ENCODE measurements at places on chromosomes 7 and 10.
A peak's percentile ranks its signal among the peaks of the same experiment; 100 is the strongest.

DNA sequence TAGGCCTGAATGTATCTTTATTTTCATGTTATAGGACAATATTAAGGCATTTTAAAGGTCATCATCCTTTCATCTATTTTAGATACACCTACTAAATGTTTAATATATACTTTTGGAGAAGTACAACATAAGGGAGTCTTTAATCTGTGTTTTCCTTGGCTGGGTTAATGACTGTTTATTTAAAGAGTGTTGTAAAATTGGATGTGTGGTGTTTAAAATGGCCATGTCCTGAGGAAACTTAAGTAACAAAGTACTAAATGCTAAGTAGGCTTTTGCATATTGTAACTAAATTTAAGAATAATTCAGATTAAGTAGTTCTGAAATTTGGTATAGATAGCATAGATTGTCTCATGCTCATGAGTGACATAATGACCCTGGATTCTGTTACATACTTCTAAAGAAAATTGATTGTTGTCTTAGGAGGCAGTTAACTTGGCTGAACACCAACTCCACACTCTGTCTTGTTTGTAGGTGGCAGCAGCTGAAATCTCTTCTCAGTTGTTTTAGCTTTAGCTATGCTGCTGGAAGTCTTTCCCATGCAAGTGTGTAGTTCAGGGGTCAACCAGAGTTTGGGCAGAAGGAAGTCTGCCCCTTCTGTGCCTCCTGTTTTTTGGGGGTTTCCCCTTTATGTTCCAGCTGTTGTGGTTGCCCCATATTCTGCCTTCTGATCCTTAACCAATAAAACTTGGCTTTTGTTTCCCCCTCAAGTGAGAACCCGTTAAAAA lies 29.2 kb downstream of the DLD start:
- DNase-seq, result no peak

DNA sequence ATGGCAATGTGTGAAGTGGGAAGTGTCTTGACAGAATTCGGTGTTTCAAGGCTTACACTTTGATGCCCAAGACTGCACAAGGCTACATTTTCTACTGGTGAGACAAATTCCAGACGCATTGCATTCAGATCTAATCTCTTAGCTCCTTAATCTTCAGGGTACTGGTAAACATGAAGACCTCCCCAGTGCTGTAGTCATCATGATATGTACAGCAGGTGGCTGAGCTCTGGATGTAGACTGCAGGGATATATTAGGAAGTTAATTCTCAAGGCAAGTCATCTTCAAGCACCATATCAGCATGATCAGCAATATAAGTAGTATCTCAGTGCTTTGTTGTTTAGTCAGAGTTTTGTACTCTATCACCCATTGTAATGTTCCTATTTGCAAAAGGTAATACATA lies 61.8 kb downstream of the IKZF1 start:
- no peak for DNase-seq

DNA sequence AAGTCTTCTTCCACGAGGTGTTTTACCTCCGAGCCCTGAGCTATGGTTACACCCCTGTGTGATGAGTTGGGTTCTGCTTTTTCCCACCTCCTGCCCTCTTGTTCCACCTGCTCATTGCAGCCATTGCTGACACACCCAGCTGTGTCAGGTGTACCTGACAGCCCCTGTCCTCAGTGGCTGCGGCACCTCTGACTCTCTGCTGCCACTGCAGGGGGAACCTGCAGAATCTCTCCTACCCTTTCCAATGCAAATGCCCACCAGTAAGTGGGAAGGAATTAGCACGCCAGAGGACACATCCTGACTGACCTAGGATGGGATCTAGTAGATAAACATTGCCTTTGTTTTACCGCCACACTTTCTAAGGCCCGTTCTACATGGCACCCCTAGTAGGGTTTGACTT lies 600.9 kb upstream of the MKI67 start:
- no peak for DNase-seq

DNA sequence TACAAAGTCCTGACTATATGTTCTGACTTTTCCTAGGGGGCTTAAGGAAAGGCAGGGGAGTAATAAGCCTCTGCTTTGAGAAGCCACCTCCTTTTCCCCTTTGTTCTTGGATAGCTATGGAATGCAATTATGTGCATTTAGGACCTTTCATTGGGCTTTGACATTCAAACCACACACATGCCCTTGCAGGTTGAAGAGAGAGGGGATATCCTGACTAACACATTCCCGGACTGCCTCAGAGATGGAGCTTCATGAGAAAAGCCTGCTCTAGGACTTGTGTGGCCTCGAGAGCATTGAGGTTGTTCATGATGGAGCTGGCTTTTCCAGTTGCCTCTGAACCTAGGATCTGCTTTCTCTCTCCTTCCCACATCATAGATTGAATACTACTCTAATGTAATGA lies 694.5 kb downstream of the LRMDA start:
- DNase-seq, result no peak

DNA sequence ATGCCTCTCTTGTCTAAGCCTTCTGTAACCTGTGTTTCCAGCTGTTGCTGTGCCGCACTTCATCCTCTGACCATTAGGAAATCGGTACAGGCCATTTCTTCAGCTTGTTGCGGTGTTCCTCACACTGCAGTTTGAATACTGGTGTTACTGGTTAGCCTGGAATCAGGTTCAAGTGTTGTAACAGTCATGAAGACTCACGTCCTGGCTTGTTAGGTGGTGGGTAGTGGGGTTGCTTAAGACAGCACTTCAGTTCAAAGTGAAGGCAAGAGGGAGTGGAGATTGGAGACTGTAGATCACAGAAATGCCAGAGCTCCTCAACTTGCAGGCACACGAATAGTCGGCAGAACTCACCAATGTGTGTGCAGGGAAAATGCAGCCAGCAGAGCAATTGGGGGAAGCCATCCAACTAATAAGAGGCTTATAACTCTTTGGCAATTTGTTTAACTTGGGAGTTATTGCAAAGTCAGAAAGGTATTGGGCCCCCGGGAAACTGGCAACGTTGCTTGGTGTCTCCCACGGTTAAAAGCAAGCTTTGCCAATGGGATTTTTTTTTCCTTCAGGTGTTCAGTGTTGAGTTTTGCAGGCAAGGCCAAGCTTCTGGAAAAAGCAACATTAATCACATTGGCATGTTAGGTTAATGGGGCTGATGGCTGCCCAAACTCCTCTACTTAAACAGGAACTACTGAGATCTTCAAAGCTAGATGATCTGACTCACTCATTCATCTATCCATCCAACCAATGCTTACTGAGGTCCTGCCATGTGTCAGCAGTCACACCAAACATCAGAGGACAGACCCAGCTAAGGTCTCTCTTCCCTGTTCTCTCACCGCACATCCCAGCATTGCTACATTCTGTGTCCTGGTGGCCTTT lies 380.9 kb downstream of the GATA3 start:
- DNase-seq, result no peak

GRCh38 chr10:29615195-29615594 lies 19.6 kb downstream of the SVIL start:
- no peak for DNase-seq

GRCh38 chr10:49089557-49090188 lies 25.6 kb downstream of the VSTM4 start:
- no peak for DNase-seq

DNA sequence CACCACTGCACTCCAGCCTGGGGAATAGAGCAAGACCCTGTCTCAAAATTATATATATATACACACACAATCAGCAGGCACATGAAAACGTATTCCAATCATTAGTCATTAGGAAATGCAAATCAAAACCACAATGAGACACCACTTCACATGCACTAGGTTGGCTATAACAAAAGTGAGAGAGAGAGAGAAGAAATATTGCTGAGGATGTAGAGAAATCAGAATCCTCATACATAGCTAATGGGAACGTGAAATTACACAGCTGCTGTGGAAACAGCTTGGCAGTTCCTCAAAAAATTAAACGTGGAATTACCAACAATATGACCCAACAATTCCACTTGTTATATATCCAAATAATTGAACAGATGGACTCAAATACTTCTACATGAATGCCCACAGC lies 43.3 kb upstream of the CNNM1 start:
- no peak for DNase-seq

DNA sequence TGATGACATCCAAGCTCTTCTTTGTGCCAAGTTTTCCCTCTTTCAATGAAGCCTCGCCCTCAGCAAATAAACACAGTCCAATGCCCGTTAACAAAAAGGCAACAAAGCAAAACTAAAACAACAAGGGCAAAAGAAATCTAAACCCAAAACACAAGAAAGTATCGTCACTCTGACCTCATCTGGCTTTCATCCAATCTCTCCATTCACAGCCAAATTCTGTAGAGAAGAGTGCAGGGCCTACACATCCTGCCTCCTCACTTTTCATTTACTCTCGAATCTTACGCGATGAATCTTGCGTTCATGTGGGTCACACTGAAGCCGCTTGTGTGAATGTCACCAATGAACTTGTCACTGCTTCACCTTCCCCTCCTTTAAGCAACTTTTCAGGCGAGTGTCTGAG lies 15.9 kb upstream of the AKR1E2 start:
- no peak for DNase-seq

GRCh38 chr7:143485500-143485899 lies 7.8 kb downstream of the TAS2R41 start:
- DNase-seq, result no peak

DNA sequence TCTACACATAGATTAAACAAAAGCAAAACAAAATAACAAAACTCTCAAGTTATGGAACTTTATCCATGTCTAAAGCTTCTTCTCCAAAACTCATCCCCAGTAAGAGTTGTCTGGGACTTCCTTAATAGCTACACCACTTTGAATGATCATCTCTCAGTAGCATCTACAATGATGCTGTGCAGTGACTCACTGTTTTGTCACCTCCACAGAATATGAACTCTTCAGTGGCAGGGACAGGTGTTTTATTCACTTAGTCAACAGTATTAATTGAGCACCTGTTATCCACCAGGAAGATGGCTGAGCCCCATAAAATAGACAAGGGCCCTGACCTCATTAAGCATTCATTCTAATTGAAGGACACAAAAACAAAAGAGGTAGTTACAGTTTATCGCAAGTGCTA lies 350.7 kb downstream of the ELMO1 start:
- no peak for DNase-seq

DNA sequence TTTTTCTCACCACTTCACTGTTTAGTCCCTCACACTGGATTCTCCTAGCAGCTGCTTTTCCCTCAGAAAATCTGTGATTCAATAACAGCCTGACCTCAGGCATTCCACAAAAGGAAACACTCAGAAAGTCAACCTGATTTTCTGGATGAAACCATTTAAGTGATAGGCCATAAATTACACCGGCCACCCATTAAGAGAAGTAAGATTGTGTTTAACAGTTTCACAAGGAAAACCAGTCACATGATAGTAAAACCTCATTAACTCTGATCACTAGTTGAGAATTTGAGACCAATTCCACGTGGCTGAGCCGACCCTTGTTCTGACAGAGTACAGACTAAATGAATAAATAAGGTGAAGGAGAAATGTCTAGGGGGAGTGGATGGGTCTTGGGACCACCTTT lies 7.7 kb downstream of the GRM8 start:
- no peak for DNase-seq

DNA sequence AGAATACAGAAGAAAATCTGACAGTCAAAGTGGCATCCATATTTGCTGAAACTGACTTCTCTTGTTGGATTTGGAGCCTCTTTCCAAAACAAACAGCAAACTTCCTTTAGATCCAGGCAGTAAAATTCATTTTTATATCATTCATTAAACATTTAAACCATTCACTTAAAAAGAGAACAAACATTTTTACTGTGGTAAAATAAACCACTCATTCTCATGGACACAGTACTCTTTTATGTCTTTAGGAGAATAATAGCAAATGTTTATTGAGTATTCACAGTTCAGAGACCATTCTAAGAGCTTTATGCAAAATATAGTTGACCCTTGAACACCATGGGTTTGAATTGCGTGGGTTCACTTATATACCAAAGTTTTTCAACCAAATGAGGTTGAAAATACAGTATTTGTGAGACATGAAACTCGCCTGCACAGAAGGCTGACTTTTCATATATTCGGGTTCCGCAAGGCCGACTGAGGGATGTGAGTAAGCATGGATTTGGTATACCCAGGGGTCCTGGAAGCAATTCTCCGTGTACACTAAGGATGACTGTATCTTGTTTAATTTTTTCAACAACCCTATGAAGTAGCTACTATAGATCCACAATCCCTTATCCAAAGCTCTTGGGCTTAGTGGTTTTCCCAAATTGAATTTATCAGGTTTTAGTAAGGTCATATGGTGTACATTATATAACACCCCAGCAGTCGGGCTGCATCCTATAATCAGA lies 49.1 kb downstream of the ATXN7L1 start:
- no peak for DNase-seq

- DNase-seq, result peak; percentile 18
Observed at GRCh38 chr7:129829737-129830631, 122.8 kb downstream of the UBE2H start.

DNA sequence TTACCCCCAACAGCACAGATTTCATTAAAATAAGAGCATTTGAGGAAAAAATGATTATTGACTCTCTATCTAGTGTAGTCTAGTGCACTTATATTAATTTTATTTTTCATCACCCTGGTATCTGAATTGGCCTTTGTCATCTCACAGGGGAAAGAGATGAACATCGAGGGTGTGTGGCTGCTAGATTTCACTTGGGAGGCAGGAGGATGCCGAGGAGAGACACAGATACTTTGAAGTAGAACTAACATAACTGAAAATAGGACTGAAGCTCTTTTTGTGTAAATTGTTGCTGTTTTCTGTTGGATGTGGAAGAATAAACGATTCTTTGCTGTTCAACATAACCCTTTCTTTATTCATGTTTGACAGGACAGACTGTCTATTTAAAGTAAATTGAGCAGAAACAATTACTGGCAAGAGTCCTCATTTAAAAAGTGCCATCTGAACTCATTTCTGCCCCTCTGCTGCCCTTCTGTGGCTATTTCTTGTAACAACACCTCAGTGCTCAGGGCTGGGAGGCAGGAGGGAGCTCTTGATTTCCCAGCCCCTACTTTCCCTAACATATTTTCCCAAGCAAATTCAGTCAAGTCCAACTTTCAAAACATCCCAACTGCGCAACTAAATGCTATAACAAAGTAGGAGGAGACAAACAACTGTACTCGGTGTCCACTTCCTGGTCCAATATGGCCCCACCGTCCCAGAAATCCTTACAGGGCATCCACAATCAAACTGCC lies 15.6 kb downstream of the LYZL1 start:
- DNase-seq, result no peak

DNA sequence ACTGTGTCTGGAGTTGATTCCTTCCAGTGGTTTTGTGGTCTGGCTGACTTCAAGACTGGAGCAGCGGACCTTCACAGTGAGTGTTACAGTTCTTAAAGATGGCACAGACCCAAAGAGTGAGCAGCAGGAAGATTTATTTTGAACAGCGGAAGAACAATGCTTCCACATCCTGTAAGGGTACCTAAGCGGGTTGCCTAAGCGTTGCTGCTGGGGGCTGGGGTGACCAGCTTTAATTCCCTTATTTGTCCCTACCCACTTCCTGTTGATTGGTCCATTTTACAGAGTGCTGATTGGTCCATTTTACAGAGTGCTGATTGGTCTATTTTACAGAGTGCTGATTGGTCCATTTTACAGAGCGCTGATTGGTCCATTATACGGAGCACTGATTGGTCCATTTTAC lies 13.2 kb downstream of the AKR1B15 start:
- no peak for DNase-seq

- DNase-seq, result no peak
Observed at GRCh38 chr7:117386110-117386706, 41.1 kb downstream of the ASZ1 start.

GRCh38 chr10:89516149-89516832 lies 19.1 kb downstream of the SLC16A12 start:
- DNase-seq, result no peak

- no peak for DNase-seq
Observed at GRCh38 chr7:129877146-129877792, 75.5 kb downstream of the UBE2H start.
